Activated CD4-positive, alpha-beta T cell treated with anti-CD3 and anti-CD28 coated beads for 36 hours (primary cell): ENCODE measurements at places on chromosomes 4 and X. TPM values are rescaled to one million over a fixed set of nuclear protein-coding genes. Genes with fewer than 3 reads are reported as not detected.

DNA sequence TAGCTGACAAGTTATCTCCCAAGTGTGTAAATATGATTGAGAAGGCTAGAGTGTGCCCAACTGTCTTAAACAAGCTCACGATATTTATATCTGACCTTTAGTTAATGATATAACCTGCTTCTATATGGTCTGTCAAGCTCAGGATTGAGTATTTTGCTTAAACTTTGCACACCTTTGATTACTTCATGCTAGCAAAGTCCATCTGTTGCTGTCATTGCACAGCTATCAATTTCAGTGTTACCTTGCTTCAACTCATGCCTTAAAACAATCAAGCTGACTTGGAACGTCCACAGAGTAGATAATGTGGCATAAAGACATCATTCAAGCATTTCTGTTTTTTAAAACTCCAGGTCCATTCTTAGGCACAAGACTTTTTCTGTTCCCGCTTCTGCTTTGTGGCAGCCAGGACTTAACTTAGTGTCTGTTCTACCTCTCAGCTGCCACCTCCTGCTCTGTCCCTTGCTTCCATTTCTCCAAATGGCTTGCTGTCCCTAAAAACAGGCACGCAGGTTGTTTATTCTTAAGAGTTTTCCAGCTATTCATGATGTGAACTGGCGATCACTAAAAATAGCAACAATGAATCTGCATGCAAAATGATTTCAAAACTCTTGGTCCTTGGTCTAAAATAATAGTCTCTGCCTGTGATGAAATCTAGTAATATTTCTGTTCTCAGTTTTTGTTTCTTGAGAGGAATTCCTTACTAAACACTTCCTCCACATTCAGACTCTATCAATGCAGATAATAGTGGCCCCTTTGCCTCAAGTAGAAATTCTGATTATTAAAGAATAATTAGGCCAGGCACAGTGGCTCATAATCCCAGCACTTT, 16.3 kb upstream of the NEIL3 start:
- no peak for DNase-seq

- no peak for DNase-seq
These were observed 7.2 kb downstream of the NR0B1 start for GRCh38 chrX:30301963-30302362.

DNA sequence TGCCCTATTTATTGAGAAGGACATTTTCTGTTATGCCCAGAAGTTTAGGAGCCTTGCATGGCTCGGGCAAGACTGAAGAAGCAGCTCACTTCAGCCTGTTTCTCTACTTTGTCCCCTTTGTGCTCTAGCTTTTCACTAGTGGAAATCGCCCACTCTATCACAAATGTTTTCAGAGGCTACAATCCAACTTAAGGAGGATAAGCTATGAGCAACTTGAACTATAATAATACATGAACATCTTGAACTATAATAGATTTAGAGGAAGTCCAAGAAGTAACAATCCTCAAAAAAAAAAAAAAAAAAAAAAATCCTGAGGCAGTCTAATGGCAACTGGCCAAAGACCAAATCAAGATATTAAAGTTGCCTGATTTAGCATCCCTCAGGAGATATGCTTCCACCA, 452.3 kb downstream of the IL1RAPL1 start:
- DNase-seq = no peak

DNA sequence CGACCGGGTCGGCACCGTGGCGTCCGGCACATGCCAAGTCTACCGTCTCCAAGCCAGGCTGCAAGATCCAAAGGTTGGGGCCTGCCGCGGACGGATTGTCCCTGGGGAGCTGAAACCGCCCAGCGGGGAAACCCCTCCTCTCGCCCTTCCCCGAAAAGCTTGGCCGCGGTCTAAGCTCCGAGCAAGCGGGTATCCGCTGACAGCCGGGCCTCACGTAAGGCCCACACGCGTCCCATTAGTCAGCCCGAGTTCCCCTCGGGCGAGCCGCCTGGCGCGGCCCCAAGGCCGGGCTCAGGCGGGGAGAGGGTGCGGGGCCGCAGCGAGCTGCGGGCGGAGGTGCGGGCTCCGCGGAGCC, 6.8 kb upstream of the BCOR start:
- DNase-seq = peak; percentile 55

GRCh38 chr4:55949482-55949802, 697 bp downstream of the CEP135 start:
- no peak for DNase-seq

Gene ZNF718
- total RNA-seq = 10.3 TPM

GRCh38 chrX:101595739-101596419, 21.9 kb downstream of the ARMCX6 start:
- DNase-seq = peak; percentile 26

DNA sequence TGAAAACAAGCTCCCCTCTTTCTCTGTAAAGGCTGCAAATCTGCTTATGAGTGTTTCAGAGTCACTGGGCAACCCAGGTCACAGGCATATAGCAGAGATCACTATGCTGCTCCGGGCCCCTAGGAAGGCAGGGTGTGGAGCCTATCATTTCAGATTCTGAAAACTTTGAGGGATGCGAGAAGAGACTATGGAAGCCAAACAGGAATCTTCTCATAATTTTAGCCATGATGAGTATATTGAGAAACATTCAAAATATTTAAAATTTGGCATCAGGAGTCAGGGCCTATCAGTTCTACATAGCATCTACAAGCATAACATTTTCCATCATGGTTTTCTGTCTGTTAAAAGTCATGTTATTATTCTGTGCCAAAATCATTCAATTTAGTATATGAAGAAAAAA, 61.7 kb upstream of the ATXN3L start:
- DNase-seq = no peak

GRCh38 chrX:31397119-31397518, 325.3 kb upstream of the FTHL17 start:
- DNase-seq = no peak

- no peak for DNase-seq
These were observed 146.0 kb downstream of the STIM2 start for GRCh38 chr4:27006646-27007045.

Gene CT45A5
- total RNA-seq = not detected

Gene OTC
- total RNA-seq = not detected

DNA sequence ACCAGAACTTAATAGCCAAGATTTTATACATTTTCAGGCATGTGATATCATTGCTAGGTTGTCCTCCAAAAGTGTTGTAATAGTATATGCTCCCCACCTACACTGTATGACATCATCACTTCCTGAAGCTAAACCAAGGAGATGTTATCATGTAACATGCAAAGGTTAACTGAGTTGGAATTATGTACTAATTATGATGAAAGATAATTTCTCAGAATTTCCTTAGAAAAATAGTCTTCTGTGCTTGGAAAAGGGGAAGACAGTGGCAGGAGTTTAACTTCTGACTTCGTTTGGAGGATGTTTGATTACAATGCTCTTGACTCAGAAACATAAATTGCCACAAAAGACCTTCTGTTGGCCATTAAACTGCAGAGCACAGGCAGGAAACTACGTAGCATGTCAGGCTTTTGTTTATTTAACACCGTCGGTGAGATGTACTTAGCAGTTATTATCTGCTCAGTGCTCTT, 83.6 kb upstream of the GUCY1A1 start:
- DNase-seq = no peak

DNA sequence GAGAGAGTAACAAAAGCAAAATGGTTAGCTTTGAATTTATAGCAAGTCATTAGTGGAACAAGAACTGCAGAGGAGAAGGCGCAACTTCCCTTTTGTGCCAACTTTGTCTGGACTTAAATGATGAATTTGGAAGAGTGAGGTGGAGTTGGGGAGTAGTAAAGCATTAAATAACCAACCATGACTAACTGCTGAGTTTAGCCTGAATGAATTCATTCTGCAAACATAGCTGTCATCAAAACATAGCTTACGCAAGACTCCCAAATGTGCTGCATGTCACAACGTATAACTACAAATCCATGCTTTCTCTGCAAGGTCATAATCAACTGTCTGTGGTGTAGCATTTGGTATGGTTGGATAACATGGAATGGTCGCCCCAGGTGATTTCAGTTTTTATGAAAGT, 75.9 kb upstream of the RPL34 start:
- no peak for DNase-seq

- no peak for DNase-seq
These were observed 599.9 kb downstream of the IL15 start for GRCh38 chr4:142236268-142236667.
